Stimulated activated CD8-positive, alpha-beta memory T cell treated with anti-CD3 and anti-CD28 coated beads, Interleukin-15, amount 100 ng/mL, for 48 hours (primary cell): ENCODE measurements at places on chromosomes 2 and 18.

GRCh38 chr2:30374380-30374779 lies 72.7 kb upstream of the LCLAT1 start:
- no peak for DNase-seq

DNA sequence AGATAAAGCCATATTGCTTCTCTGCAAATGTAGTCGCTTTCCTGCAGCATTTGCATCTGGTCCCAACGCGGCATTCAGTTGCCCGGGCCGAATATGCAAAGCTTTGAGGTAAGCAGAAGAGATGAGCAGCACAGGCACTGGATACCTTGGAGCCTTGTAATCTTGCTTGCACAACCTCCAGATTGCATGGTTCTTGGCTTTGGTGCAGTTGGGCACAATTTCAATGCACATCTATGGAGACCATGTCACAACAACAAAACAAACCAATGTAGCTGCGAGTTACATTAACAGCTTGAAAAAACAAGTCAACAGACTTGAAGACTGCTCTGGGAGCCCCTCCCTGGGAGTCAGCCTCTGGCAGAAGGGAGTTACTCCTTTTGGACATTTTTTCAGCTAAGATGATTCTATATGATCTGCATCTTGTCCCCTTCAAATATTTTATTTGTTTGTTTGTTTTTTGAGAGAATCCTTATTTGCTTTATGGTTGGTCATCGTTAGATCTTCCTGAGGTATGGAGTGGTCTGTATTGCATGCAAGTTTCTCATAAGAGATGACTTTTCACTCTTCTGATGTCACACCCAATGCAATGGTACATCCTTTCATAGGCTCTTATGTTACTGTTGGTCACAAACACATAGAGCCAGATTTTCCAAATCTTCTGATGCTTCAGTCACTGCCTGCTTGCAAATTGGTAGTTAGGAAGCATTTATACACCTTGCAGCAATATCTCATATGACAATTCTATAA lies 113.5 kb downstream of the EFEMP1 start:
- DNase-seq, result no peak

DNA sequence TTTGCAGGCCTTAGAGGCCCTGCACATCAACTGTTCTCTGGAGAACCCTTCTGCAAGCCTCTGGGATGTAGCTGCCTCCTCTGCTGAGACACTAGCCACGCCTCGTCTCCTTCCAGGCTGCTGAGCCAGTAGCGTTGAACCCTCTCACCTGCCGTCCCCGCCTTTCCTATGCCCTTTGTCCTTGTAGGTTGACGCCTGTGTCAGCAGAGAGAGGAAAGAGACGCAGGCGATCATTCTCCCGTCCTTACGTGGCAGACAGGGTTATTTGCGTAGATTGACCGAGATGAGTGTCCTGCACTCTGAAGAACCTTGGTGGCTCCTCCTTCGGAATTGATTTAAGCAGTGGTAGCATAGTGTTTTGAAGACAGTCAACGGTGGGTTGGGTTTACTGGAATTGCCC lies 27.8 kb downstream of the ID2 start:
- no peak for DNase-seq

DNA sequence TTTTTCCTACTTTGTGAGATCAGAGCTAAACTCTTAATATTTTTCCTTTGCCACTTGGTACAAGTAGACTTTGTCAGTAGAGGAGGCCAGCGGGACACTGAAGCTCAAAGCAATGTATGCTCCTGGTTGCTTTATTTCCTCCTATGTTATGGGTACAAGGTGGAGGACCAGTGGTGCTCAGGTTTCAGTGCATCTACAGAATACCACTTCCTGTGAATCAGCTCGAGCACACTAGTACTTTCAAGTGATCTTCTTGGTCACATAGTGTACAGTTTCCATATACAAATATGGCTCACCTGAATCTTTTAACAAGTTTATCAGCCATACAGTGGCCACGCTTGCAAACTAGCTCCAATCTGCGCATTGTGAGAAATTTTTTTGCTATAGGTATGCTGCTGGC lies 1674.8 kb upstream of the TMEFF2 start:
- no peak for DNase-seq

GRCh38 chr2:184141866-184142265 lies 456.5 kb upstream of the ZNF804A start:
- no peak for DNase-seq

DNA sequence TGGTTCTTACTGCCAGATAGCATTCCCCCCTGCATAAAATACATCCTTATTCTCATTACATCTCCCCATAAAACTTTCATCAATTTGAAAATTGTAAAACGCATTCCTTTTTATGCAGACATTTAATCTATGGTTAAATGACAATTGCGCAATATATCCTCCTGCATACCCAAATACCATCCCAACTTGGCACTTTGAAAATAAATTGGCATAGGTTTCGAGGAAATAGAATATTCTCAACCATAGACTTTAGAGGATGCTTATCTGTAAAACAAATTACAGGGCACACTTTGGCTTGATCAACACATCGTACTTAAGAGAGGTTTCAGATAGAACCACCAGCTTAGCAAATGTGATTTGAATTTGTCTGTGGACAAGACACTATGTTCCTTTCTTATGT lies 31.0 kb upstream of the CAVIN2 start:
- DNase-seq, result no peak

- no peak for DNase-seq
These were observed 46.1 kb upstream of the RAB1A start for GRCh38 chr2:65175894-65176530.
